ENCODE measurements at places on chromosomes 2 and 18.

- no peak for DNase-seq
Measured at GRCh38 chr18:68764016-68764415, 33.9 kb upstream of the CCDC102B start.

- DNase-seq: no peak
Measured at GRCh38 chr2:124258140-124258880, 233.2 kb downstream of the CNTNAP5 start.

GRCh38 chr18:48800876-48801727, 149.7 kb downstream of the SMAD7 start:
- DNase-seq: no peak

DNA sequence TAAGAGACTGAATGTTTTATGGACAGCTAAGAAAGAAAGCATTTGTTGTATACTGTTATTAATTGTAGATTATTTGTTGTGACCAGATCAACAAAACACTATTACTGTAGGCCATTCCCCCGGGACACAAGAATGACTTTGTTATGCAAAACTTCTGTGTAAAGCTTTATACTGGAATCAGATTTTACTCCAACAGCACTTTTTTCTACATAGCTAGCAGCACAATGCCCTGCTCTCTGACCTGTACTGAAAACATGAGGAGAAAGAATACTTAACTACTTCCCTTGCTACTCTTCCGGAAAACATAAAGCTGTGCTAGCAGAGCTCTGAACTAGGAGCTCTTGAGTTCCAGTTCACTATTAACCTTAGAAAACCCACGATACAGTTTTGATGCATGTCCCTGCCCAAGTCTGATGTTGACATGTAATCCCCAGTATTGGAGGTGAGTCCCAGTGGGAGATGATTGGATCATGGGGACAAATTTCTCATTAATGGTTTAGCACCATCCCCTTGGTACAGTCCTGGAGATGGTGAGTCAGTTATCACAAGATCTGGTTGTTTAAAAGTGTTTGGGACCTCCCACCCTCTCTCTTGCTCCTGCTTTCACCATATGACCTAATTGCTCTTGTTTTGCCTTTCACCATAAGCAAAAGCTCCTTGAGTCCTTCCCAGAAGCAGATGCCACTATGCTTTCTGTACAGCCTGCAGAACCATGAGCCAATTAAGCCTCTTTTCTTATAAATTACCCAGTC, 601.1 kb upstream of the PIK3C3 start:
- DNase-seq: no peak

DNA sequence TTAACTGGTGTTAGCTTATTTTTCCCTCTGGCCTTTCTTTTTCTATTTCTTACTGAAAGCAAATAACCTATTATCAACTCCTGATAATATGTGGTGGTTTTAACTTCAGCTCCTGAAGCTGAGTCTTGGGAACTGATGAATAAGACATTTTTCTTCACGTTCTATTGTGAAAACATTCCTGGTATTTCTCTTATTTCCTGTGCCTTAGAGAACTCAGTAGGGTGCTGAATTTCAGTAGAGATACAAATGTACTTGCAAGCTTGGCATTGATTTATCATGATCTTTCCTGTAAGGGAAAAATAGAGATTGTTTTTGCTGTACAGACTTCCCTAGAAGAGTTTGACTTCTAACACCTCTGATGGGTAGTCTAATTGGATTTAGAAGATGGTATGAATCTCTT, 52.8 kb upstream of the DCC start:
- no peak for DNase-seq

- no peak for DNase-seq
Measured at GRCh38 chr2:180482696-180483095, 475.6 kb upstream of the CWC22 start.

DNA sequence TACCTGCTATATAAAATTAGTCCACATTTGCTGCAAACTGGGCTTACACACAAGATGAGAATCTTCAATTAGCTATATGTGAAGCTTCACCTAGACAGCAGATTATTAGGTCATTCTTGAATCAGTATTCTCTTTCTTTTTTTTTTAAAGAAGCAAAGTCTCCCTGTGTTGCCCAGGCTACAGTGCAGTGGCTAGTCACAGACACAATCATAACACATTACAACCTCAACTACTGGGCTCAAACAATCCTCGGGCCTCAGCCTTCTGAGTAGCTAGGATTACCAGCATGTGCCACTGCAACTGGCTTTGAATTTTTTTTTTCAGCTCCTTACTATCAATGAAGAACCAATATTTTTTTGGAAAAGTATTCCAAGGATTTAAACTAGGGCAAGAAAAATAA, 30.5 kb downstream of the OLA1 start:
- no peak for DNase-seq

- no peak for DNase-seq
Measured at GRCh38 chr2:212484563-212485080, 54.0 kb downstream of the ERBB4 start.

DNA sequence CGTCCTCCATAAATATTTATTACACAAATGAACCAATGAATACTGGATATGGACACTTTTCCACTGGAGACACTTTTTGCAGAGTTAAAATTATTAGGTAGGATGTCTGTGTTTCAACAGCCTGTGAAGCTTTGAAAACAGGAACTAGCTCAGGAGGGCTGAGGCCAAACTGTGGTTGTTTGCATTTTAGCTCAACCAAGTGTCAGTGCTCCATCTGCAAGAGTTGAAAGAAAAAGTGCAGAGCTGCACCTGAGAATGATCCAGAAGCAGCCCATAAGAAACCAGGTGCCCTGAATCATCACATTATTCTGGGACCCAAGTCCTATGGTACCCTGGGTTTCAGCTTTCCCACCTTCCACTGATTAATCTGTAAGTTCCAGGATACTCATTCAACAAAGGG, 180.4 kb downstream of the TRIB2 start:
- no peak for DNase-seq

DNA sequence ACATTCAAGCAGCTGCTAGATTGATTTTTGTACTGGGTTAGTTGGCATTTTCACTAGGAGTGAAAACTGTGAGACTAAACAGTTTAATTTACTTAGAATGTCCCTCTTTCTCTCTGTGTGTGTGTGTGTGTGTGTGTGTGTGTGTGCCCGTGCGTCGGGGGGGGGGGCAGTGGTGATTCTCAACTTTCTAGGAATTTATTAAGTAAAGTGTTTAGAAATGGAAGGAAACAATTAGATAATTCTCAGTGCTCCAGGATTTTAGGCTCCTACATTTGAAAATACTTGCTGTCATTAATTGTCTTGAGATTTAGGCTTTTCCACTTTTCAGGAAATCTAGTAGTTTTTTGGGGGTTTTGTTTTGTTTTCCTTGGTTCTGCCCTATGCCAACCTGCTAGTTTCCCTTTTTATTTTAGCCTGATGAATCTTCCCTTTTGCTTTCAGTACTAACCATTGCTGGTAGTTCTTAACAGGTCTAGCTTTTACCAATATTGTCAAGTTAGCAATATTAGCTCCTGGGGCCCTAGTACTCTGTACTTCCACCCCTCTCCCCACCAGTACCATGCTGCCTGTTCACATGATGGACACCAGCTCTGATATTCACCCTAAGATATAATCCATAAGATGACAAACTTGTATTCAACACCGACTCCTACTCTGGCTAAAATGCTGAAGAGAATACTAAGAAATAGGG, 4.9 kb downstream of the EPAS1 start:
- DNase-seq: no peak

- no peak for DNase-seq
Measured at GRCh38 chr18:72232644-72233043, 311.5 kb downstream of the CBLN2 start.
